ENCODE measurements at places on chromosomes 7 and 10.

DNA sequence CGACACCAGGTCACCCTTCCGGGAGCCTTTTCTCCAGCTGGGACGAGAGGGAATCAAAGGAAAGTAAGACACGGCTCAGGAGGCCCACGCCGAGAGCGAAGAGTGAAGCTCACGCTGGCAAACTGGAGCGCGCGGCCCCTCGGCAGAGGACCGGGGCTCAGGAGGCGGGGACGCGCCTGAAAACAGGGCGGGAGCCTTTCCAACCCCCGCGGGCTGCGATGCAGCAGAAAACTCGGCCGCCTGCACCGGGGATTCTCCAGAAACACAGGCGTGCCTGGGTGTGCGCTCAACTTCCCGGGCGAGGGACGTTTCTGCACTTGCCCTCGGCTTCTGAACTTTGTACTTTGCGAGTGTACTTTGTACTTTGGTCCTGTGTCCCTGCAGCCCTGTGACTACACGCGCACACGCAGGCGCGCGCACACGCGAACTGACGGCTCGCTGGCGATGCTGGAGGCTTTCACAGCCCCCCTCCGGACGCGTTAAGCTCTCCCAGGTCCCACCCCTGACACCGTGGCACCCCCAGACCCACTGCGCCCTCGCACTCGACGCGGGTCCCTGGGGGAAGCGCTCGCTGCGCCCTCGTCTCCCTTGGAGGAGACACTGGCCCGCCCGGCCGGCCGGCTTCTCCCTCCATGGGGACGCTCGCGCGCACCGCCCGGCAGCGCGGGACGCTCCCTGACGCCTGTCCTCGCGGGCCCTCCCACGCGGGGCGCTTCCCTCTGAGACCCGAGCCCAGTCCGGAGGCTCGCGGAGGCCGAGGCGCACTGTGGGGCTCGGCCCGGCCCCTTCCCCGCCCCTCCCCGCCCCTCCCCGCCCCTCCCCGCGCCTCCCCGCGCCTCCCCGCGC, 588 bp upstream of the PAOX start:
- DNase-seq: peak; percentile 69

GRCh38 chr10:121870413-121870812, 57.4 kb downstream of the ATE1 start:
- no peak for DNase-seq

- no peak for DNase-seq
Measured at GRCh38 chr7:113797420-113798010, 121.3 kb downstream of the PPP1R3A start.

GRCh38 chr7:4302203-4302905, 379.7 kb upstream of the FOXK1 start:
- no peak for DNase-seq

GRCh38 chr10:118850418-118851061, 95.8 kb upstream of the CACUL1 start:
- DNase-seq: peak; percentile 62

GRCh38 chr7:9028012-9028411, 594.6 kb downstream of the NXPH1 start:
- no peak for DNase-seq

DNA sequence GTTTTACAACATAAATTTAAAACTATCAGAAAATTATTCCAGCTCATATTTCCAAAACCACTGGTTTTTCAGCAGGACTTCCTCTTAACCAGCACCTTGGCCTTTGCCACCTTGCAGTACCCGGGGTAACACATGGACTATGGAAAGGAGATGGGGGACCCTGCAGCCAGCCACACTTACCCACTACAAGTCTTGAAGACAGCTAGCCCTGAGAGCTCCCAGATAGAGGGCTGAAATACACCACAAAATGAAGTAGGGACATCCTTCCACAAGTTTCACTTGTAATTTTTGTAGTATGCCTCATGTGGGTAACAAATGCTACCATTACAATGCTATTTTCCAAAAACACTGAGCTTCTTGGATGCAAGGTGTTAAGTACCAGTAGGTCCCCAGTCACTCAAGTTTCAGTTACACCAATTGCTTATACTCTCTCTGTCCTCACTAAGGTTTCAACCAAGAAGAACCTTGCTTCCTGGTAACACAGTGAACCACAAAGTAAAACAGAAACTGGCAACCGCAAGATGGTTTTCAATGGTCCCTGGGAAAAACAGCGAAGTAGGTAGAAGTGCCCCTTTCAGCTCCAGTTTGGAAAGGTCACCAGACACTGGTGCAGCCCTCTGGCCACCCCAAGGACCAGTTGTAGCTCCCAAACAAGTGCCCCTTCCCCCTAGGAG, 110.9 kb downstream of the SGMS1 start:
- DNase-seq: no peak

DNA sequence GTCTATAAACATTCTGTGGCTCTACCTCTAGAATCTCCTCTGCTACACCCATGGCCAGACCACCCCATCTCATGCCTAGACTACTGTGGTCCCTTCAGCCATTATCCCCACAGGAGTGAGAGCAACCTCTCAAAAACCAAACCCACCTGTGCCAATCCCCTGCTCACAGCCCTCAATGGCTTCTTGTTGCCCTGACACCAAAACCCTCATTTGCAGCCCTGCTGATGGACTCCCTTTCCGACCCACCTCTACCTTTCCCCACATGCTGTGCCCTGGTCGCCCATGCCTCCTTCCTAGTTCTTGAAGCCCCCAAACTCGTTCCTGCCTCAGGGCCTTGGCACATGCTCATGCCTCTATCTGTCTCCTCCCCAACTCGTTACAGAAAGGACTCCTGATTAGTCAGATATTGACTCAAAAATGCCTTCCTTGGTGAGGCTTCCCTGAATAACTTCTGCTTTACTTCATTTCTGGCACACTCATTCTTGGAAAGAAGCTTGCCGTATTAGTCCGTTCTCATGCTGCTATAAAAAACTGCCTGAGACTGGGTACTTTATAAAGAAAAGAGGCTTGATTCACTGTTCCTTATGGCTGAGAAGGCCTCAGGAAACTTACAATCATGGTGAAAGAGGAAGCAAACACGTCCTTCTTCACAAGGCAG, 104.2 kb downstream of the TEX36 start:
- DNase-seq: no peak

GRCh38 chr10:34489973-34490745, 324.9 kb downstream of the PARD3 start:
- peak; percentile 64 for DNase-seq

DNA sequence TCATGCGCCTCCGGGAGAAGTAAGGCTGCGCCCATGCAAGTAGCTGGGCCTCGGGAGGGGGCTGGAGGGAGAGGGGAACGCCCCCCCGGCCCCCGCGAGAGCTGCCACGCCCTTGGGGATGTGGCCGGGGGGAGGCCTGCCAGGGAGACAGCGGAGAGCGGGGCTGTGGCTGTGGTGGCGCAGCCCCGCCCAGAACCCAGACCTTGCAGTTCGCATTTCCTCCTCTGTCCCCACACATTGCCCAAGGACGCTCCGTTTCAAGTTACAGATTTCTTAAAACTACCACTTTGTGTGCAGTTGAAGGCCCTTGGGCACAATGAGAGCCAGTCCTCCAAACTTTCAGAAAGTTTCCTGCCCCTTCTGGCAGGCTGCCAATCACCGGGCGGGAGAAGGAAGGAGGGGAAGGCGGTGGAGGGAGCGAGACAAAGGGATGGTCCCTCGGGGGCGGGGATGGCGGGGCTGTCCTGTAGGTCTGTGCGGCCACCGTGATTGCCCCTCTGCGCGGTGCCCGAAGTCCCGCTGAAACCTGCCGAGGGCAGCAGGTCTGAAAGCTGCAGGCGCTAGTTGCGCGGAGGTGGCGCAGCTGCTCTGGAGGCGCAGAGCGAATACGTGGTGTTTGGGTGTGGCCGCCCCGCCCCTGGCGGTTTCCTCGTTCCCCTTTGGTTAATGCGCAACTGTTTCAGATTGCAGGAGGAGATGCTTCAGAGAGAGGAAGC, 2.1 kb downstream of the VIM start:
- peak; percentile 80 for DNase-seq

- DNase-seq: peak; percentile 39
Measured at GRCh38 chr10:78267598-78267997, 233.9 kb downstream of the RPS24 start.

- peak; percentile 73 for DNase-seq
Measured at GRCh38 chr10:125812128-125812750, 10.8 kb downstream of the UROS start.

GRCh38 chr7:91265693-91266066, 1.4 kb downstream of the FZD1 start:
- peak; percentile 52 for DNase-seq
